Activated naive CD4-positive, alpha-beta T cell (primary cell): ENCODE measurements at places on chromosomes 16 and 17.

GRCh38 chr17:79702550-79703236, 28.1 kb upstream of the ENPP7 start:
- DNase-seq = no peak

- no peak for DNase-seq
Observed at GRCh38 chr17:59365383-59365981, 34.0 kb downstream of the YPEL2 start.

DNA sequence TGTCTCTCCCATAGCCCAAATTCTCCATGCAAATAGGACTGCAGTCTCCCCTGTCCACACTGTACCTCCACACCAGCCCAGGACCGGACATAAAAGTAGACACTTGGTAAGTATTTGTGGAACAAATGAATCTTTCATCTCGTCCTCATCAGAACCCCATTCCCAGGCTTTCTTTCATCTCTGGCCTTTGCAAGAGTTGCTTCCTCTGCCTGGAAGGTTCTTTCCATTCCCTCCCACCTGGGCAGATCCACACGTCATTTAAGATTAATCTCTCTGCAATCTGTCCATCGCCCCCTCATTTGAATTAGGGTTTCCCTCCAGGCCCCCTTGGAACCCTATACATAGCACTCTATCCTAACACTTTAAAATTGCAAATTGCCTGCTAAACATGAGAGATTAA, 3.9 kb upstream of the NXPH3 start:
- DNase-seq = no peak

- no peak for DNase-seq
Observed at GRCh38 chr17:74960570-74961342, 11.8 kb downstream of the HID1 start.

- DNase-seq = no peak
Observed at GRCh38 chr16:16989368-16989767, 481.4 kb downstream of the XYLT1 start.

DNA sequence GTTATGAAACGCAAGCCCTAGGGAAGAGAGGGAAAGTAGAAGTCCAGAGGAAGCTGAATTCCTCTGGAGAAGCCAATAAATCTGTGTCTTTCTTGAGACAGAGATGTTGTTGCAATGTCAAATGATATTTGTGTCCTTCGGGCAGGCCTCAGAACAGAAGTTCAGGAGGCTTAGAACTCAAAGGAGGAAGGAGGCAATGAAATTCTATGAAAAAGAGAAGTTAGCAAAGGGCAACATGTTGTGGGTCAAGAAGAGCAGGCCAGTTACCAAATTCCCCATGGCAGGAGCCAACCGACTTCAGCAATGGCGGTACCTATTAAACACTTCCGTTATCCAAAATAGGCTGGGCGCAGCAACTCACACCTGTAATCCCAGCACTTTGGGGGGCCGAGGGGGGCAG, 109.0 kb upstream of the DHX40 start:
- no peak for DNase-seq

DNA sequence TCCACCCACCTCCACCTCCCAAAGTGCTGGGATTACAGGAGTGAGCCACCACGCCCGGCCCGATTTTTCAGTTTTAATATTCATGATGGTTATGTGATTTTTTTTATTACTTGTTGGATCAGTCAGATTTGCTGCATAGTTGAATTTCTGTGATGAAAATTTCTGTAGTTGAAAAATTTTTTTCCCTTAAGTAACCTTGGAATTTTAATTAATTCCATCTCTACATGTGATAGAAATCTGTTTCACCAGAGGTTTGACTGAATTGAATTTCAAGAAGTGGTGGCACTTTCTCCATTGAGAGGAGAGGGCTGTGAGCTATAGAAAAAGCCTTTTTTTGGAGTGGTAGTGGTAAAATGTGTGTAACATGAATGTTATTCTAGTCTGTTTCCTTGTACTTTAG, 24.7 kb downstream of the WIPF2 start:
- DNase-seq = no peak

DNA sequence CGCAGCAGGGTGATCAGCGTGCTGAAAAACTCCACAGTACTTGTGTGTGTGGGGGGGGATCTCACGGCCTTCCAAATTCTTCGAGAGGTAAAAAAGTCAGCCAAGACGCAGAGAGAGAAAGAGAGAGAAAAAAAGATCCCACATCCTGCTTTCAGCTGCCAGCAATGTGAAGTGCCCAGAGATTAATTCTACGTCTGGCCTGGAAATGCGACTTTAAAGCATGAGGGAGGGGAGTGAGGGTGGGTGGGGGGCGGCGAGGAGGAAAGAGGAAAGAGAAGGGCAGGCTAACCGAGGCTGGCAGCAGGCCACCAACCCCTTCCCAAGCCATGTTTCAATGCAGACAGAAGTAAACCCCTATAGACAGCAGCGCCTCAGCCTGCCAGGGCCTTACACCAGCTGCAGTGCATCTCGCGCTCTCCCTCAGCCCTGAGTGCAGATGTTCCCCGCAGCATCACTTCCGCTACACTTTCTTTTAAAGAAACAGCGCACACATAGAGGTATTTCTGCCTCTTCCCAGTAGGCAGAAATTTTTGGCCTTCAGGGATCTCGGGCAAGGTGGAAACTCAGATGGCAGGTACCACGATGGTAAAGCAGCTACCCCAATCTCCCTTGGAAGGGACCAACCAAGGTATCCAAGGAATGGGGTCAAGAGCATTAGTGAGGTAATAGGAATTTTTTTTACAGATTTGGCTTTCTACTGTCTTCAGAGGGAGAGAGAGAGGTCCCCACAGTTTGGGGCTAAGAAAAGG, 87.8 kb downstream of the SMG6 start:
- peak; percentile 55 for DNase-seq

- no peak for DNase-seq
Observed at GRCh38 chr17:52140601-52141000, 17.9 kb downstream of the CA10 start.

DNA sequence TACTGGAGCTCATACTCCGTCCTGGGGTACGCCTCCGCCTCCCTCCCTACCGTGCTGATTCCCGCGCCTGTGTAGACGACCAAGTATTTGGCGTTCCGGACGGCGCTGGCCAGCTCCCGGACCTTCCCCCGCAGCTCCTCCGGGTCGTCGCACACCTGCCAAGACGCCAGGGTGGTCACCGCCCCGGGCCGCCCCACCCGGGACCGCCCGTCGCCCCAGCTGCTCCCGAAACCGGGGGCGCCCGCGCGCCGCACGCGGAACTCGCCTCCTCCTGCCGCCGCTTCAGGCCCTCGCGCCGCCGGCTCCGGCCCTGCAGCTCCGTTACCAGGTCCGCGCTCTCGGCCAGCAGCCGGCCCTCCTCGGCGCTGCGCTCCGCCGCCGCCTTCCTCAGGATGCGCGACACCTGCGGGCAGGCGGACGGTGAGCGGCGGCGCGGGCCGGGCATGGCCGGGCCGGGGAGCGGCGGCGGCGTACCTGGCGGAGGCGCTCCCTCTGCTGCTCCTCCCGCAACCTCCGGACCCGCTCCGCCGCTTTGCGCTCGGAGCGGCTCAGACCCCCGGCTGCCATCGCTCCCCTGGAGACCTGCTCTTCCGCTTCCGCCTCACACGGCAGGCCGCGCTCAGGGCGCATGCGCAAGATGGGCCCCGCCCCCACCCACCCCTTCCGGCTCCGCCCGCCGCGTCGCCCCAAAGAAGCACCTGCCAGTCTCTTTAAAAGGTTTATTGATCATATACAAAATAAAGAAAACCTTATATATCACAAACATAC, at the start of gene SIRT7:
TSS of gene SIRT7 (minus strand) at position 612 of the 768 bp plus-strand sequence. CDS start at position 567, 45 bp downstream.
- peak; percentile 81 for DNase-seq
